ENCODE measurements at places on chromosomes 11 and 22.

DNA sequence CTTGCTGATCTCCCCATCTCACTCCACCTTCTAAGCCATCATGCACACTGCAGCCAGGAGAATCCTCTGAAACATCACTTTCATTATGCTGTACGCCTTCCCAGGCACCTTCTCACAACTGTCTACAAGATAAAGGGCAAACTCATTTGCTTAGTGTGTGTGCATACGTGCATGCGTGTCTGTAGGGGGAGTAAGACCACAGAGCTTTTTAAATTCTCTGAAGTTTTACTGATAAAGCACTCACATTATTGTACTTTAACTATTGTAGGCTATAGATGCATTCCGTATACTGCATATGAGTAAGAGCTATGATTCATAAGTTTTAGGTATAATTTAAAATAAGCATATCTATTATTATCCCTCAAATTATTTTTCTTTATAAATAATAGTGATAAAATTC is 15.3 kb upstream of the ANKK1 start:
- H3K27me3 ChIP-seq = no peaks in the 10 kb centered on the region
- peaks cover 17% of the 10 kb centered on the region for H3K4me1 ChIP-seq
- no peak for DNase-seq
- no peak overlapping the region for H3K4me3 ChIP-seq
- H3K36me3 ChIP-seq = no peaks in the 10 kb centered on the region

DNA sequence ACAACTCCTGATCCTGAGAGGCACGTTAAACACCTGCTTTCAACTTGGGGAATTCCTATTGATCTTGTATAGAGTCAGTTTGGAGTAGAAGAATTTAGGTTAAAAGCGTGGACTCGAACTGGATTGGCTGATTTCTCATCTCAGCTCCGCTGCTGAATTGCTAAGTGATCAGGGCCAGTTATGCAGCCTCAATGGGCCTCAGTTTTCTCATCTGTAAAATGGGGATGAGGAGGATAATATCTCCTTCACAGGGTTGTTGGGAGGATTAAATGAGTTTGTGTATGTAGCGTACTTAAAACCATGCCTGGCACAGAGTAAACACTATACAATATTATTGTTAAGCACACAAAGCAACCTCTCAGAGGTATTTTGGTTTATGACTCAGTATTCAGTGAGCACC is 53.2 kb upstream of the HEPHL1 start:
- no peaks in the 10 kb centered on the region for H3K4me1 ChIP-seq
- no peak for DNase-seq
- H3K27me3 ChIP-seq = no peaks in the 10 kb centered on the region

- no peaks in the 10 kb centered on the region for H3K27me3 ChIP-seq
- DNase-seq = no peak
- no peak overlapping the region for H3K27ac ChIP-seq
- no peaks in the 10 kb centered on the region for H3K4me1 ChIP-seq
Measured at GRCh38 chr11:107719557-107720302, 7.9 kb upstream of the SLN start.

- H3K27ac ChIP-seq = no peak overlapping the region
- H3K36me3 ChIP-seq = peaks cover 20% of the 10 kb centered on the region
- H3K4me3 ChIP-seq = no peak overlapping the region
- DNase-seq = no peak
- H3K4me1 ChIP-seq = no peaks in the 10 kb centered on the region
Measured at GRCh38 chr11:134266841-134267251, 9.3 kb upstream of the GLB1L3 start.

DNA sequence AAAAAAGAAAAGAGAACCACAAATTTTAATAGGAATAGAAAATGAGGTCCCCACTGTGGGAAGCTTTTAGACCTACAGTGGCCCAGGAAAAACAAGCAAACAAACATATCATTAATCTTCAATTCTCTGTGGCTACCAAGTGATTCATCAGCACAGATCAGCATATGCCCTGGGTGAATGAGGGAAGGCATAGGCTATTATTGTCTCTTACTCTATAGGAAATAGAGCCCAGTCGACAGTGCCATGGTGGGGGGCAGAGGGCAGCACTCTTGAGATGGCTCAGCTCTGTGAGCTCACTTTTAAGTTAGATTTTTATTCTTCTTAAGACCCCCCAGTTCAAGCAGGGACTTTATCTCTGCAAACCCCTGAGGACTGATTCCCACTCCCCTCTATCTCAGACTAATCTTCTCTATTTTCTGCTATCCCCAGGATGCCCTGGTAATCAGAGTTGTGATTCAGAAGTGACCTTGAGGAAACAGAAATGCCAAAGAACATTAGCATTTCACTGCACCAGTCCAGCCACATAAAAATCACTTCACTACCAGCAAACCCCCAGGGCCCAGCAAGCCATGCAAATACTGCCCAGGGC is 9.5 kb upstream of the FEZ1 start:
- DNase-seq = no peak
- H3K4me3 ChIP-seq = no peak overlapping the region
- H3K27me3 ChIP-seq = no peaks in the 10 kb centered on the region
- H3K4me1 ChIP-seq = peaks cover 12% of the 10 kb centered on the region

DNA sequence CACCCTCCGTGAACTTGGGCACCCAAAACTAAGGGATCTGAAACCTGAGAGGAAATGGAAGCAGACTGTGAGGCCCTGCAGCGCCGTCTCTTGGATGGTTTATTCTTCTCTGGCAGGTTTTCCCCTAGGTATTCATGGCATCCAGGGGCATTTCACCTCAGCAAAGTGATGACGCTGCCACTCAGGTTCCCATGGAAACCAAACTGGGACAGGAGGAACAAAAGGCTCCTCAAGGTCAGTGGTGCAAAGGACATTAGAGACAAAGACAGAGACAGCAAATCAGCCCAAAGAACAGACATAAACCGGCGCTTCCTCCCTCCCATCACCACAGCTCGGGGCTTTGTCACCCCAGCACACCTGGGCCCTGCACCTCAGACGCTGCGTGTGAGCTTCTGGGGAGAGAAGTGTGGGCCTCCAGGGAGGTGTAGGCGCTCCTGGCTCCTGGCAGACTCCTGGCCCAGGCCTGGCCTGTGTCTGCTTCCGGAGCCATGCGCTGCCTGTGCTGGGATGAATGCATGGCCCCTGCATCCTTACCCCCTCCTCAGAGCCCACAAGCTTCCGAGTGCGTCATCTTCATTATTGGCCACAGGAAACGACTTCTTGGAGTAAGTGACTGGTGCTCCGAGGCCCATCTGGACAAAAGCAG is 5.9 kb downstream of the TP53AIP1 start:
- H3K27me3 ChIP-seq = no peaks in the 10 kb centered on the region
- no peaks in the 10 kb centered on the region for H3K4me1 ChIP-seq
- H3K27ac ChIP-seq = no peak overlapping the region

DNA sequence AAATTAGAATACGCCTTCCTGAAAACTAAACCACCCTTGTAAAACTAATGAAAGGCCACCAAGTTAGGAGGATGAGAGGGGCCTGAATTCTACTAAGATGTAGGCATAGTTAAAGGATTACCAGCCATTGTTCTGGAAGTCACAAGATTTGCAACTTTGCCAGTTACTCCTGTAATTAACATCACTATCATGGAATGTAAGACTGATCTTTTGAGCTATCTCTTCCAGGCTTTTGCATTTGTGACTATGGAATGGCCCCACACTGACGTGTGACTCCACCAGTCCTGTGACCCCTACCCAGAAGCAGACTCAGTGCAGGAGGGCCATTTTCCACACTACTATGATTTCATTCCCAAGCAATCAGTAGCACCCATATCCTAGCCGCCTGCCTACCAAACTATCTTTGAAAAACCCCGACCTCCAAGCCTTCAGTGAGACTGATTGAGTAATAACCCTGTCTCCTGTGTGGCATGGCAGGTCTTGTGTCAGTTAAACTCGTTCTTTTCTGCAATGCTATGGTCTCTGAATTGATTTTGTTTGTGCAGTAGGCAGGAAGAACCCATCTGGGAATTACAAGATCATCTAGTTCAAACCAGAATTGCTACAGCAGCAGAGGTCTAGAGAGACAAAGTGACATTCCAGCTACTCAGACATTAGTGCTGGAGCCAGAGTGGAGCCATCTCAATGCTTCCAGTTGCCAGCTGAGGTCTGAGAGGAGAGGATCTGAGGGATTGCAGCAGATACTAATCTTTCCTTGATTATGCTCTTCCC is 1.9 kb upstream of the CTSF start:
- H3K36me3 ChIP-seq = no peaks in the 10 kb centered on the region
- no peak for DNase-seq
- no peak overlapping the region for H3K4me3 ChIP-seq
- H3K27me3 ChIP-seq = no peaks in the 10 kb centered on the region
- peaks cover 9% of the 10 kb centered on the region for H3K4me1 ChIP-seq
- no peak overlapping the region for H3K27ac ChIP-seq

DNA sequence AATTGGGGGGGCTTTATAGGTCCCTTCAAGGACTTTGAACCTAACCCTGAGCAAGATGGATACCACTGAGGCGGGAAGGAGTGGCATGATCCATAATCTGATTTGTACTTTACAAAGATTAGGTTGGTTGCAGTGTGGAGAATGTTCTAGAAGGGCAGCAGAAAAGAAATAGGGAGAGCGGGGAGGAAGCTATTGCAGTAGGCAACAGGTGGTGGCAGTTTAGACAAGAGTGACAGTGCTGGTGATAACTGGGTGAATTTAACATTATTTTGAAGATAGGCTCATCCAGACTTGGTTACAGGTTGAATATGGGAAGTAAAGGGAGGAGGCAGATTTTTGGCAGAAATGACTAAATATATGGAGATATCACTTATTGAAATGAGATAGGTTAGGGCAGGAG is 179.9 kb upstream of the CADM1 start:
- H3K4me1 ChIP-seq = no peaks in the 10 kb centered on the region
- DNase-seq = no peak
- no peaks in the 10 kb centered on the region for H3K36me3 ChIP-seq
- H3K4me3 ChIP-seq = no peak overlapping the region
- no peaks in the 10 kb centered on the region for H3K27me3 ChIP-seq

DNA sequence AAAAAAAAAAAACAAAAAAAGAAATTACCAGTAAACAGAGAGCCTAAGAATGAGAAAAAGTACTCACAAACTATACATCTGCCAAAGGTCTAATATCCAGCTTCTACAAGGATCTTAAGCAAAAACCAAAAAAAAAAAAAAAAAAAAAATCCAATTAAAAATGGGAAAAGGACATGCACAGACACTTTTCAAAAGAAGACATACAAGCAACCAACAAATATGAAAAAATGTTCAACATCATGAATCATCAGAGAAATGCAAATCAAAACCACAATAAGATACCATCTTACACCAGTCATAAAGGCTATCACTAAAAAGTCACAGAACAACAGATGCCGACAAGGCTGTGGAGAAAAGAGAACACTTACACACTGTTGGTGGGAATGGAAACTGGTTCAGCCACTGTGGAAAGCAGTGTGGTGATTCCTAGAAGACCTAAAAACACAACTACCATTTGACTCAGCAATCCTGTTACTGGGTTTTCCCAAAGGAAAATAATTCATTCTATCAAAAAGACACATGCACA is 18.3 kb downstream of the MS4A6A start:
- H3K27me3 ChIP-seq = no peaks in the 10 kb centered on the region
- no peak overlapping the region for H3K4me3 ChIP-seq
- no peak overlapping the region for H3K27ac ChIP-seq
- no peaks in the 10 kb centered on the region for H3K36me3 ChIP-seq
- H3K4me1 ChIP-seq = no peaks in the 10 kb centered on the region
- DNase-seq = no peak

GRCh38 chr11:93326681-93327080 is 3.9 kb upstream of the DEUP1 start:
- no peak for DNase-seq
- no peaks in the 10 kb centered on the region for H3K36me3 ChIP-seq
- no peaks in the 10 kb centered on the region for H3K4me1 ChIP-seq
- no peak overlapping the region for H3K4me3 ChIP-seq
- peaks cover 3% of the 10 kb centered on the region for H3K27me3 ChIP-seq

DNA sequence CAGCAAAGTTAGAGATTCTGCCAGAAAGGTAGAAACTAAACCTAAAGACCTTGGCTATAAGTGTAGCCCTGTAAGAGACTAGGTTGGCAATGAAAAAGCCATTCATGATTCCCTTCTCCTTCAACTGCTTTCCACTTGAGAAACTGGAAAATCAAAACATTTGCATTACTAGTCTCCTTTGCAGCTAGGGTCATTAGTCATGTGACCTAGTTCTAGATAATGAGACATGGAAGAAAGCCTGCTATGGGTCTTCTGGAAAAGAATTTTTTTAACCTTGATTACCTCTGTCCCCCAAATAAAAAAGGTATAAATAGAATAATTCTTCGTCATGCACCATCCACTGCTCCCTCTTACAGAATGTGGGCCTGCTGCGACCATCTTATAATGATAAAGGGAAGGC is 80.1 kb downstream of the SOX6 start:
- H3K27ac ChIP-seq = no peak overlapping the region
- no peaks in the 10 kb centered on the region for H3K4me1 ChIP-seq
- H3K27me3 ChIP-seq = no peaks in the 10 kb centered on the region
- no peaks in the 10 kb centered on the region for H3K36me3 ChIP-seq

GRCh38 chr11:64654958-64655541 is 64.0 kb downstream of the SLC22A12 start:
- no peaks in the 10 kb centered on the region for H3K36me3 ChIP-seq
- peaks cover 17% of the 10 kb centered on the region for H3K4me1 ChIP-seq
- no peak overlapping the region for H3K4me3 ChIP-seq
- H3K27ac ChIP-seq = peak overlapping the region; percentile 48
- H3K27me3 ChIP-seq = no peaks in the 10 kb centered on the region

- H3K4me3 ChIP-seq = peak overlapping the region; percentile 9
- H3K27me3 ChIP-seq = no peaks in the 10 kb centered on the region
- peaks cover 17% of the 10 kb centered on the region for H3K4me1 ChIP-seq
- no peaks in the 10 kb centered on the region for H3K36me3 ChIP-seq
- DNase-seq = peak; percentile 70
- peak overlapping the region; percentile 46 for H3K27ac ChIP-seq
Measured at GRCh38 chr11:63613517-63614135, 607 bp downstream of the PLAAT3 start.

- H3K27me3 ChIP-seq = no peaks in the 10 kb centered on the region
- DNase-seq = no peak
- H3K4me1 ChIP-seq = no peaks in the 10 kb centered on the region
- H3K4me3 ChIP-seq = no peak overlapping the region
- no peaks in the 10 kb centered on the region for H3K36me3 ChIP-seq
Measured at GRCh38 chr11:80054582-80055165, 613.8 kb upstream of the TENM4 start.
